ENCODE measurements at places on chromosomes 2 and 18.

GRCh38 chr2:201118121-201118960 lies 2.4 kb downstream of the CFLAR start:
- peak; percentile 97 for DNase-seq

DNA sequence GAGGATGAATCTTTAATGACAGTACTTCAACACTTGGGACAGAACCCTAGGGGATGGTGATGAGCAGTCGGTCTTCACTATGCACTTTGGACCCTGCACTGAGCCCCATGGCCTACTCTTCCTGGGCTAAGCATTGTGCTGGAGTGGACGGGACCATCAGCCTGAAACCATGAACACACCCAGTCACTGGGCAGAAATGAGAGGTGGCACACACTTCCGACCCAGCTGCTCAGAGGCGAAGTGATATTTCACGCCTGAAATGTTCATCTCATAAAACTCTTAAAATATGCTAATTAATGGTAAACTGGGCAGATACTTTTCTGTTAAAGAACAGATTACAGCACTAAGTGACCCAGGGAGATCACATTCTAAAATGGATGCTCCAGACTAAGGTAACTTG lies 150.3 kb upstream of the NDUFV2 start:
- DNase-seq, result no peak

GRCh38 chr18:10050956-10051355 lies 137.1 kb downstream of the VAPA start:
- no peak for DNase-seq

DNA sequence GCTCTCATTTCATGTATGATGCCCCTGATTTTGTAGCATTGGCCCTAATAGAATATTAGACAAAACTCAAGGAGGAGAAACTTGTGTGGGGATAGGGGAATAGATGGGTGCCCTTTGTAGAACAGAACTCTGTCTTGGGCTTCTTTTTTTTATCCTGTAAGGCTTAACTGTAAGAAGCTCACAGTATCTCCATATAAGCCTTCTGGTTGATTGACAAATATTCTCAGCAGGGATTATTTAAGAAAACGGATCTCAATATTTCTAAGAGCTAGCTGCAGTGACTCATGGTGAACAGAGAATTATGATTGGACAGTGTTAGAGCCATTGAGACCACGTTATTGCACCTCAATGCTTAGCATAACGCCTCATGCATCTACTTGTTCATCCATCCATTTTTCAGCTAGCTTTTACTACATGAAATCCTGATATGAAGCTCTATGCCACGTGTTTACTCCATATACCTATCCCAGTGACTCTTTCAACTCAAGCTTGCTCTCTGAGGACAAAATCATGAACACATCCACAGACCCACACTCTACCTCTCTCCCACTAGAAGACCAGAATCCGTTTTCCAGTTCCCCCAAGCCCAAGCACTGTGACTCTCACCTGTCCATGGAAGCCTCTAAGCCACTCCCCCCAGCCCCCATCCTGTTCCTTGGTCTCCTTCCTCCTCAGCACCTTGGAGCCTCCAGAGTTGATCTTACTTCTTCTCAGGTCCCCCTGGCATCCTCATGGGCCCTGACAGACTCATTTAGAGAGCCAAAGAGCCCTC lies 99.2 kb downstream of the BCL2L11 start:
- DNase-seq, result no peak

GRCh38 chr2:7919510-7919909 lies 762.3 kb upstream of the ID2 start:
- no peak for DNase-seq

DNA sequence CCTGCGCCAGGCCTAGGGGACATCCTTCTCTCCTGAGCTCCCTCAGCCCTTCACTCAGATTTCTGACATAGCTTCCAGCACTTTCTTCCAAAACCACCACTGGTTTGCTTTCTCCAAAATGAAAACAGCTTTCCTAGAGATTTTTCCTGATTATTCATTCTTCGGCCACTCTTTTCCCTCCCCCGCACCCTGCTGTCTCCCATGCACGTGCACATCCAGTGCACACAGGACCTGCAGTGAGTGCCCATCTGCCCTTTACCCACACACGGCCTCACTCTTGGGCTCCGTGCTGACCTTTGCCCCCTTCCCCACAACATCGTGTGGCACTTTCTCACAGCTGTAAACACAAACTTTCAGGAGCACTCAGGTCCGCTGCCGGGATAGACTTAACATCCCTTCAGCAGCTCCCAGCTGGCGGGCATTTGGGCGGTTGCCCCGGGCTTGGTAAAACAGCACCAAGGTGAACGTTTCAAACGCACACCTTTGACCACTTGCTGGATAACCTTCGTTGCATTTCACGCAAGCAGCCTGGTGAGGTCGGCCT lies 25.8 kb downstream of the KIF1A start:
- no peak for DNase-seq

DNA sequence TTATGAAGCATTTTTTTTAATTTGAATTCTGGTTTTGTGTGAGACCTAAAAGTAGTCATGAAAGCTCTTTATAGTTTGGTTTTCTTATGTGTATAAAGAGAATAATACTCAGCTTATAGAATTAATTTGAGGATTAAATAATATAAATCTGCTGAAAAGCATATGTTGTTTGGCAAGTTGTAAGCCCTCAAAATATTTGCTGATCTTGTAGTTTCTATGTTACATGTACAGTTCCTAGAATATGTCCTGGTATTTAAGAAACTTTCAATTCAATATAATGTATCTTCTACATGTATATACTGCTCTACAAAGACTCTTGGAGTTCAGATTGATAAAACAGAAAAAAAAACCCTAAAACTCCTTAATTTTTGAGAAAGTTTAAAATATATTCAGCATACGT lies 605.5 kb upstream of the FAM98A start:
- no peak for DNase-seq

DNA sequence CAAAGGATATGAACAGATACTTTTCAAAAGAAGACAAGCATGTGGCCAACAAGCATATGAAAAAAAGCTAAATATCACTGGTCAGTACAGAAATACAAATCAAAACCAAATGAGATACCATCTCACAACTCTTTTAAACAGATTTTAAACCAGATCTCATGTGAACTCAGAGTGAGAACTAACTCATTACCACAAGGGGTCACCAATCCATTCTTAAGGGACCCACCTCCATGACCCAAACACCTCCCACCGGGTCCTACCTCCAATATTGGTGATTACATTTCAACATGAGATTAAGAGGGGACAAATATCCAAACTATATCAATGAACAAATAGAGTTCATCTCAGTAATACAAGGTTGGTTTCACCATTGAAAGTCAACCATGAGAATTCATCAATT lies 319.8 kb upstream of the GULP1 start:
- peak; percentile 9 for DNase-seq

DNA sequence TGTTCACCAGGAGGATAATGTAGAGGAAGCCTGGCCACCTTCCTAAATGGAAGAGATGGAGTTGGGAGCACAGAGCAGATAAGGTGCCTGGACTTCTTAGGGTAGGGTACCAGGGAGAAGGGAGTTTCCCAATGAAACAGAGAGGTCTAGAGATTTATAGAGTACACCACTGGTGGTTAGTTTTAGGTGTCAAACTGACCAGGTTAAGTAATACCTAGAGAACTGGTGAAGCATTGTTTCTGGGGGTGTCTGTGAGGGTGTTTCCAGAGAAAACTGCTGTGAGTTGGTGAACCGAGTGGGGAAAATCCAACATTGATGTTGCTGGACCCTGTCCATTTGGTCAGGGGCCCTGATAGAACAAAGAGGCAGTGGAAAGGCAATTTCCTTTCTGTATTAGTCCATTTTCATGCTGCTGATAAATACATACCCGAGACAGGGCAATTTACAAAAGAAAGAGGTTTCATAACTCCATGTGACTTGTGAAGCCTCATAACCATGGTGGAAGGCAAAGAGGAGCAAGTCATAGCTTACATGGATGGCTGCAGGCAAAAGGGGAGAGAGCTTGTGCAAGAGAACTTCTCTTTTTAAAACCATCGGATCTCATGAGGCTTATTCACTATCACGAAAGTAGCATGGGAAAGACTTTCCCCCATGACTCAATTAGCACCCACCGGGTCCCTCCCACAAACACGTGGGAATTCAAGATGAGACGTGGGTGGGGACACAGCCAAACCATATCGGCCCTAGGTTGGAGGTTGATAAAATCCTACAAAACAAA lies 260.8 kb downstream of the CBLN2 start:
- DNase-seq, result no peak

DNA sequence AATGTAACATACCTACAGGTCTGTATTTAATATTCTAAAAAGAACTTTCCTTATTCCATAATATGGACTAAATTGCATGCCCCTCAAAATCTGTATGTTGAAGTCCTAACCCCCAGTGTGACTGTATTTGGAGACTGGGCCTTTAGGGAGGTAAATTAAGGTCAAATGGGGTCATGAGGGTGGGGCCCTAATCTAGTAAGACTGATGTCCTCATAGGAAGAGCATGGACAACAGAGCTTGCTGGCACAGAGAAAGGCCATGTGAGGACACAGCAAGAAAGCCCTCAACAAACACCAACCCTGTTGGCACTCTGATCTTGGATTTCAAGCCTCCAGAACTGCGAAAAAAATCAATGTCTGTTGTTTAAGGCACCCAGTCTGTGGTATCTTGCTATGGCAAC lies 18.6 kb downstream of the SF3B1 start:
- peak; percentile 24 for DNase-seq

- no peak for DNase-seq
These were observed 34.8 kb upstream of the ASXL2 start for GRCh38 chr2:25912851-25913695.

DNA sequence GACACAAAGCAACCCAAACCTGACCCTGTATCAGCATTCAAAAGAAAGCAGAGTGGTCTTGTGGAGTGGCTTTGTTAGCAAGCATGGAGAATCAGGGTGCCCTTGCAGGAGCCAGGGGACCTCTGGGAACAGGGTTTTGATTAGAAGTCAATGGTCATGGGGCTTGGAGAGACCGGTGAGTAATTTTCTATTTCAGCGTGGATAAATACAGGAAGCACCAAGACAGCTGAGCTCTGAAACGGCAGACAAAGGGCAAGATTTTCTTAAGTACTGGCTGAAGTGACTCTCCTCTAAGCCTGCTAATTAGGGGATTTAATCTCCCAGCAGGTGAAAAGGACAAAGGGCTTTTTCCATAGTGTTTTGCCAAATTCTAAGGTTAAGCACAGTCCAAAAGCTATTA lies 78.0 kb upstream of the GAREM1 start:
- no peak for DNase-seq

GRCh38 chr2:120237491-120237902 lies 14.3 kb upstream of the TMEM185B start:
- DNase-seq, result no peak

DNA sequence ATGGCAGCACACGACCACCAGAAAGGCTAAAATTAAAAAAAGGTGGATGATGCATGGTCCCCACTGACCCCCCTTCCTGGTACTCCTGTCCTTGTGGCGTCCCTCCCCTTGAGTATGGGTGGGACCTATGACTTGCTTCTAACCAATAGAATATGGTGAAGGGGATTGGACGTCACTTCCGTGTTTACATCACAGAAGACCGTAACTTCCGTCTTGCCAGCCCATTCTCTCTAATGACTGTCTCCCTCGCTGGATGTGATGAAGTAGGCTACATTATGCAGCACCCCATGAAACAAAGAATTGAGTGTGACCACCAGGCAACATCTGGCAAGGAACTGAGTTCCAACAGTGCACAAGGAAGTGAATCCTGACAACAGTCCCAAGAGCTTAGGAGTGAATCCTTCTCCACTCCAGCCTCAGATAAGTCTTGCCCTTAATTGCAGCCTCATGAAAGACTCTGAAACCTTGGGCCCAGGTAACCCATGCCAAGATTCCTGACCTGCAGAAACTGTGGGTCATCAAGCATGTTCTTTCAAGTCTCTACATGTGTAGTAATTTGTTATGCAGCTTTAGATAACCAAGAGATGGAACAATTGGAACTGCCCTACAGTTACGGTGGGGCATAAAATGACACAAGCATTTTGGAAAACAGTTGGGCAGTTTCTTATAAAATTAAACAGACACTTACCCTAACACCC lies 80.1 kb upstream of the NPAS2 start:
- DNase-seq, result no peak

DNA sequence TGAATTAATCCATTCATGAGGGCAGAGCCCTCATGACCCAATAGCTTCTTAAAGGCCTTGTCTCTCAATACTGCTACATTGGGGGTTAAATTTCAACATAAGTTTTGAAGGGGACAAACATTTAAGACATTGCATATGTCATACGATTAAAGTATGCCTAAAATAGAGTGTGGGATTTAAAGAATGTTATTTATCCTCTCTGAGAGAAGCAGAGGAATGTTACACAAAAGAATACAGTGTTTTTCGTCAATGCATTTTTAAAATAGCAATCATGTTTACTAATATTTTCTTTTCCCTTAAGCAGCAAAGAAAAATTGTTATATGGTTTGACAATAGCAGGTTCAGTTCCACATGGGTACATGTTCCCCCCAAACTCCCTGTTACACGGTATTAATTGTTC lies 363.1 kb downstream of the NUP35 start:
- DNase-seq, result no peak

- peak; percentile 80 for DNase-seq
These were observed 80.1 kb downstream of the EML4 start for GRCh38 chr2:42249284-42249683.

DNA sequence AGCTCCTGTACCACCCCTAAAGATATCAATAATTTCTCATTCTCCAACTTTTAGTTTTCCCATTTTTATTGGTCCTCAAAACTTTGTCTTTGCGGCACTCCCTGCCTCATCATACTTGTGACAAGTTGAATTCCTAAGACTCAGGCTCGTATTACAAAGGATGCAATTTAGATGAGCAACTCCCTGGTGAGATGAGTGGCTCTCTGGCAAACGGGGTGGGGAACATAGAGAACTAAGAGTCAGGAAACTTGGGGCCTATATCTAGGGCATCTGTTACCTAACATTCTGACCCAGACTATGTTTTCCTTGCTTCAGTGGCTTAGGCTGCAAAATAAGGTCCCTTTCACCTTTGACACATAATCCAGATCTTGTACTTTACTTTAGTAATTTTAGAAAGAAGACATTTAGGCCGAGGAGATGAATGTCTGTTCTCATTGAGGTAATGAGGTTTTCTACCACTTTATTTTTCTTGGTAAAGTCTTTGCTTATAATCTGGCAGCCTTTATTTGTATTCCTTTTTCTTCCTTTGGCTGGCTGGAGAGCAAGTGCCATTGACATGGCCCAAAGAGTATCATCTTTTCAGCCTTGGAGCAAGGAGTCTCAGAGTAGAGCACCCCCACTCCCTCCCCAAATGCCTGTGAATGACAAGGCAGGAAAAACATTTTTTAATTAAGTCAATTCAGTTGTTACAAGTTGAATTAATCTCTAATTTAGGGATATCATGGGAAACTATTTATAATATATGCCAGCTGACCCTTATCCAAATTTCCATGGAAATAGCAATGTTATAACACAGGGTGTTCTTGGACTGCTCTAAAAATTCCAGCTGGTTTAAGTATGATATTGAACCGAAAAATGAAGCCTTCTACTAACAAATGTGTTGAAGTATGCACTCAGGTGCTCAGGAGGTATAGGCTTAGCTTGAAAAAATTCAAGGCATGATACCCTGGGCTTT lies 15.2 kb downstream of the TSPYL6 start:
- no peak for DNase-seq

DNA sequence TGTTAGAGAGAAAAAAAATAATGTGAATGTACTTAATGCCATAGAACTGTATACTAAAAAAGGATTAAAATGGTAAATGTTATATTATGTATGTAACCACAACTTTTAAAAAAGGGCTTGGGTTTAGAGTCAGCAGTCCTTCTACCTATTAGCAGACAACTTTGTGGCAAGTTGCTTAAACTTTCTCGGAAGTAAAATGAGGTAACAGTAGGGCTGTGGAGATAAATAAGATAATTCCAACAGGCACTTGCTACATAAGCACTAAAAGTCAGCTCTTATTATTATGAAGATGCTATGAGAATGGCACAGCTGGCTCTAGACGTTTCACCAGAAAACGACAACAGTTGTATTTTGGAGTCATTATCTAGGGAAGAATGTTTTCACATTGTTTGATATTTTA lies 31.3 kb downstream of the AAK1 start:
- DNase-seq, result peak; percentile 78

All from hematopoietic multipotent progenitor cell treated with erythropoietin and hydrocortisone succinate and interleukin-3 and kit ligand, for 4 days (in vitro differentiated cells).